ENCODE measurements at places on chromosomes 12 and 14.

DNA sequence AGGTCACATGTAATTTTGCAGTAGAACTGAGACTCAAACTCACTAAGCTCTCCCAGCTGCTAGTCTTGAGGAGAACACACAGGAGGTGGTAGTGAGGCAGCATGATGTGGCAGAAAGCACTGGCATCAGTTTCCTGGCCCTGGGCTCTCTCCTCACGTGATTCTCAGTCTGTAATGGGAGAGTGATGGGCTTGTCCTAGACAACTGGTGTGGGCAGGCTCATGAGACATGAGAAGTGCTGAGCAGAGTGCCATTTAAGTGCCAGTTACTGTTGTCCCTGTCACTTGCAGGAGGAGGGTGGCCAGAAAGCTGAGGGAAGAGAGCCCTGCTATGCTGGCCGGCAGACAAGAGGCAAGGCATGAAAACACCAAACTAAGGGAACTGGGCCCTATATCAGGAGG is 48.5 kb upstream of the OVCH1 start:
- DNase-seq: no peak

- DNase-seq: no peak
Measured at GRCh38 chr12:66190519-66191370, 1.7 kb downstream of the IRAK3 start.

DNA sequence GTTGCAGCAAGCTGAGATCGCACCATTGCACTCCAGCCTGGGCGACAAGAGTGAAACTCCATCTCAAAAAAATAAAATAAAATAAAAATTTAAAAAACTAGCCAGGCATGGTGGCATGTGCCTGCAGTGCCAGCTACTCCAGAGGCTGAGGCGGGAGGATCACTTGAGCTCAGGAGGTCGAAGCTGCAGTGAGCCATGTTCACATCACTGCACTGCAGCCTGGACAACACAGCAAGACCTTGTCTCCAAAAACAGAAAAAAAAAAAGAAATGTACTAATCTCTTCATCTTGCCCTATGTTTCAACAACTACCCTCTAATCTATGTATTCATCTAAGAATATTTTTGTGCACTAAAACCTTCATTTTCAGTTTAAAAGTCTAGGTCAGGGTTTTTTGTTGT is 6.5 kb downstream of the NAA25 start:
- no peak for DNase-seq

DNA sequence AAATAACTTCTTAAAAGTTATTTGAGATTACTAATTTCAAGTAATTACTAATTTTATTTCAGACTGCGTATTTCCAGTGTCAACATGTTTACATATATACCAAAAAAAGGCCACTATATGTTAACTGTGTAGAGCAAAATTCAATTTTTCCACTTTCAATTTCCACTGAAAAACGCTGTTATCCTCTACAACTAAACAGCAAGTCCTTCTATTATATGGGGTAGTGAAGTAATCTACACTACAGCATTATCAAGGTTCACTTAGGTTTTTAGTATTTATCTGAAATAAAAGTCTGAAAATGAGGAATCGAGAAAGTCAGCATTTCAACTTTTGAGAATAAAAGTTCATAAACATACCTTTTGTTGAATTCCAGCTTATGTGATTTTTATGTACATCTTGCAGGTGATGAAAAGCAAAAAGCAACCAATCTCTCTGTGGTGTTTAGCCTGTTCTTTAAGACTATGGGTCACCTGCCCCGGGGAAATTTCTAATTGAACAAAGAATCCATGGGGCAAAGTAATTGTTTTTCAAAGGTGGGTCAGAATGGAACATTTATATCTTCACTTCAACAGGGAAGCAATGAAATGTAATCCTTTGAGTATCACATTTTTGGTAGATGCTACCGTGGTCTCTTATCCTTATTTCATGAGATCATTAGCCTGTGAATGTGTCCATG is 3.3 kb downstream of the BTG1 start:
- no peak for DNase-seq

- no peak for DNase-seq
Measured at GRCh38 chr14:63454863-63455622, 88.1 kb downstream of the PPP2R5E start.

DNA sequence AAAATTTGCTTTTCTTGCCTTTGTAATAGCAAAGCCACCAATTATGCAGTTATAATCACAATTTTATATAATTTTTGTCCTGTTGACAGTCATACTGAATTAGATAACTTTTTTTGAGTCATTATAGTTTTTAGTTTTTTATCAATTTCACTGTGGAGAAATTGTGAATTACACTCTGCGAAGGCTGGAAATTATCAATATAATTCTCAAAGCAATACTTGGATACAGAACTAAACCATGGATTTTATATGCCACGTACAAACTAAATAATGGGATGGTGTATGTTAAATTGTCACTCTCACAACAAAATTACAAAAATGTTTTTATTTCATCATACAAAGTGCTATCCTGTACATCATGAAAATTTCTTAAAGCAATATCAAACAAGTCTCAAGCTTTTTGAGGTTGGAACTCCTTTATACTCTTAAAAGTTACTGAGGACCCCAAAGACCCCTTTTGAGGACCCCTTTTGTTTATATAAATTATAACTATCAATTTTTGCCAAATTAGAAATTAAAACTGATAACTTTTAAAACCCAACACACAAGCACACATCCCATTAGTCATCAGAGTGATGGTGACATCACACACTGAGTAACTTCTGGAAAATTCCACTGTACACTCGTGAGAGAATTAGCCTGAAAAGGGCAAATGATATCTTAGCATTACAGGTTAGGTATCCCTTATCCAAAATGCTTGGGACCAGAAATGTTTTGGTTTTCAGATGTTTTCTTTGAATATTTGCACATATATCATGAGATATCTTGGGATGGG is 19.8 kb upstream of the AQP2 start:
- no peak for DNase-seq

- DNase-seq: no peak
Measured at GRCh38 chr12:331287-331686, 57.8 kb downstream of the KDM5A start.

- DNase-seq: no peak
Measured at GRCh38 chr14:97854918-97855317, 1057.7 kb downstream of the VRK1 start.

DNA sequence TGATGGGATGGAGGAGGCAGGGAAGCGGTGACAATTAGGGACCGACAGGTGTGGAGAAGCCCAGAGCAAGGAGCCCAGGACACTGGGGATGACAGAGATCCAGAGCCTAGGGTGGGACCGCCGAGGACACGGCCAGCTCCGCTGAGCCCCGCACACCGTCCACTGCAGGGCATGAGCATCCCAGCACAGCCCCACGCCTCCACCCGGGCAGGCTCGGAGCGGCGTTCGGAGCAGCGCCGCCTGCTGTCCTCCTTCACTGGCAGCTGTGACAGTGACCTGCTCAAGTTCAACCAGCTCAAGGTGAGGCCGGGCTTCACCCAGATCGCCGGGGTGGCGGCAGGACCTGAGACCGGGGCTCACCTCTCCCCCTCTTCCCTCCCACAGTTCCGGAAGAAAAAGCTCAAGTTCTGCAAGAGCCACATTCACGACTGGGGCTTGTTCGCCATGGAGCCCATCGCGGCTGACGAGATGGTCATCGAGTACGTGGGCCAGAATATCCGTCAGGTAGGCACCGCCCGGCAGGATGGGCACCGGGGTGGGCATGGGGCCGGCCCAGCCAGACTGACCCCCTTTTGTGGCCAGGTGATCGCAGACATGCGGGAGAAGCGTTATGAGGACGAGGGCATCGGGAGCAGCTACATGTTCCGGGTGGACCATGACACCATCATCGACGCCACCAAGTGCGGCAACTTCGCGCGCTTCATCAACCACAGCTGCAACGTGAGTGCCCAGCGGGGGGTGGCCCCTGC is 23.7 kb downstream of the SETD1B start:
- DNase-seq: no peak

- DNase-seq: no peak
Measured at GRCh38 chr14:58060077-58060476, 91.9 kb downstream of the ARMH4 start.

- DNase-seq: no peak
Measured at GRCh38 chr12:113932381-113933196, 33.5 kb downstream of the RBM19 start.

- DNase-seq: no peak
Measured at GRCh38 chr12:24838531-24838950, 110.4 kb downstream of the BCAT1 start.

GRCh38 chr12:28415755-28416154 is 225.5 kb downstream of the CCDC91 start:
- DNase-seq: no peak

DNA sequence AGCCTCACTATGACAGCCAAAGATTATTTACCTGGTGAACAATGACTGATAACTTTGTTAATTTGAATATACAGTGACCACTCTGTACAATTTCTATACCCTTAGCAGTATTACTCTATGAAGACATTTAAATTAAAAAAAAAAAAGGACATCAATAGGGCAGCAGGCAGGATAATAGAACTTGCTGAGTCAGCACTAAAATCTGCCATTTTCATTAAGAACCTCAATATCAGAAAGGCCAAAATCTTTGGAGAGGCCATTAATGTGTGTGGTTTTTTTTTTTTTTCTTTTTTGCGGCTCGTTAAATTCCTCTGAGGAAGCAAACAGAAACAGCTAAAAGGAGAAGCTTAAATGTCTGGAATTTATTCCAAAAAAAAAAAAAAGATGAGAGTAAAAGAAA is 73.7 kb downstream of the FOXN3 start:
- DNase-seq: no peak

DNA sequence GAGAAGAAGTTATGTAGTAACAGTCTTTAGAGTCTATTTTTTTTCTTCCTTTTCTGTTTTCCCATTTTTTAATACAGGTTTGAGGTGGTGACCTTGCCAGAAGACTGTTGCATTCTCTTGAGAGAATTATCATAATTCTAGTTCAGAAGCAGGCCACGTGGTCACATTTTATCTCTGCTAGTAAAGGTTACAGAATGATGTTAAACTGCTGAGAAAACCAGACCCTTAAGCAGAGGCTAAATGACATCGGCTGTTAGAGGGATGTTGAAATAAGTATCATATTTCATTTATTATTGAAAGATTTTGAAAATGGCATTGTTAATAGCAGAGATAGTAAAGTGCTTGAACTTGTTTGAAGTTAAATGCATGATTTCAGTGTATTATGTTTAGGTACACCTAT is 49.2 kb downstream of the BRMS1L start:
- DNase-seq: no peak

DNA sequence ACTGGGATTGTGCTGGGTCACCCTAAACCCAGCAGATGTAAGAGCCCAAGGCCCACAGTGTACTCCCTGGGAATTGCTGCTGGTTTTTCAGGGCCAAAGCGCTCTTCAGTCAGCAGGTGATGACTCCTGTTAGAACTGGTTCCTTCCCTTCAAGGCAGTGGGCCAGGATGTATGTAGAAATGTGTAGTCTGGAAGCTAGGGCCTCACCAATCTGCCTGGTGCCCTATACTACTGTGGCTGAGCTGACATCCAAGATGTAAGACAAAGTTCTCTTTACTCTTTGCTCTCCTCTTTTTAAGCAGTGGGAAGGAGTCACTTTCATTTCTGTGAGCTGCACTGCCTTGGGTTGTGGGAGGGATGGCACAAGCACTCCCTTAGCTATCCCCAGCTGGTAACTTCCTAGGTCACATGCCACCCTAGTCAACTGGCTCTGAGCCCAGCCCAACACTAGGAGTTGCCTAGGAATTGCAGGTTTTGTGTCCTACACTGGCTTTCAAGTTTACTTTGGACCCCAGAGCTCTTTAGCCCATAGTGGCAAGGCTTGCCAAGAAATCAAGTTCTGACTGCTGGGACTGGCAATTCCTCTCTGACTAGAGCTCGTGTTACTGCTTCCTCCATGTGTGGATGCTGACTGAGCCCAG is 249.2 kb downstream of the C12orf50 start:
- DNase-seq: no peak

GRCh38 chr14:68649476-68650189 is 143.2 kb downstream of the ZFP36L1 start:
- no peak for DNase-seq

DNA sequence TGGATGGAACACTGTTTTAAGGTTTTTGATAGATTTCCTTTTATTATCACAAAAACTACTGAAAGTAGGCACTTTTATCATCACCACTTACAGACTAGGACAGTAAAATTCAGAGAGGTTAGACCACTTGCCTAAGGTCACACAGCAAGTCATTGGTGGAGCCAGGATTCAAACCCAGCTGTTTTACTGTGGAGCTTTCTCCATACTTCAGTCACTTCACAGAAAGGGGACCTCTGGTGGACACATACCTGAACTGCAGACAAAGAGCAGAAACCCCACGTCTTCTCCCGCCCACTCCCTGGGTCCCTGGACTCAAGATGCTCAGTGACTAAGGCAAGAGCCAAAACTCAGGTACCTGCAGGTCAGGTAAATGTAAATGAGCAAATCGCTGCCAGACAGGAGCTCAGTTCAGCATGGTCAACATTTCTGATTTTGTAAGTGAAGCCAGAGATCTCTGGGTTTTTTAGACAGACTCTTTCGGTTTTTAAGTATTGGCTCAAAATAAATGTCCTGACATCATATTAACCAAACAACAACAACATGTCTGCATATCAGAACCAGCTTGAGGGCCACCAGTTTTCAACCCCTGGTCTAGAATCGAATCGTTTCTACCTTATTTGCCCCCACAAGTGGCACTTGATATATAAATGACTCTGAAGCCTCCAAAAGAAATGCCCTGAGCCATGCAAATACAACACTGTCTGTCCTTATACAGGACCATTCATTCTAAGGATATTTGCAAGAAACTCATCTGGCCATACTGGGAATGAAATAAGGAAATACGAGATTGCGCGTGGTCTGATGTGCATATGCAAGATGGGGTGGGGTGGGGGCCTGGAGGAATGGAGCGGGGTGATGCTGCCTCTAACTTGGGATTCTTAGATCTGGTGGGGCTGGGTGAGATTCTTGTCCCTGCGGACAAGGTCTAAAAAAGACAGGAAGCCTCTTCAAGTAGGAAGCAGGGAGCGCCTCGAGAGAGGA is 110.9 kb downstream of the KSR2 start:
- no peak for DNase-seq

GRCh38 chr12:65171870-65172269 is 2.5 kb downstream of the LEMD3 start:
- no peak for DNase-seq

DNA sequence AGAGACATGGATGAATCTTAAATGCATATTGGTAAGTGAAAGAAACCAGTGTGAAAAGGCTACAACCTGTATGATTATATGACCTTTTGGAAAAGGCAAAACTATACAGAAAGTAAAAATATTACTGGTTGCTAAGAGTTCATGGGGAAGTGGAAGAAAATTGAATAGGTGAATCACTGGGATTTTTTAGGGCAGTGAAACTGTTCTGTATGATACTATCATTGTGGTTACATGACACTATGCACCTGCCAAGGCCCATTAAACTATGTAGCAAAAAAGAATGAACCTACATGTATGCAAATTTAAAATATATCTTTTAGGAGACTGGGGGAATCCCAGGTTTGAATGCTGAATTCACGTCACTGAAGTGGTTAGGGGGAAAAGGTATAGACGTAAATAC is 12.6 kb upstream of the OR8S1 start:
- DNase-seq: no peak

DNA sequence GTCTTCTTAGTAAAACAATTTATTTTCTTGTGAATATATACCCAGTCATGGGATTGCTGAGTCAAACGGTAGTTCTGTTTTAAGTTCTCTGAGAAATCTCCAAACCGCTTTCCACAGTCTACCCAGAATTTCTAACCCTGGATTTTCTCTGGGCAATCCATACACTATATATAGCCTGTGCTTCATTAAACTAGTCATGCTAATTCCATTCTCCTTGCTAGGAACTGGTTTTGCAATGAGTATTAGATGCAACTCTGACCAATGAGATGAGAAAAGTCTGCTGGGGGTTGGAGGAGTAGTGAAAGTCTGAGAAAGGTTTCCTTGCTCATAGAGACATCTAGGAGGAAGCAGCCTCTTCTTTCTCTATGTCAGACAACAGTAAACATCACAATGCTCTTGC is 196.1 kb upstream of the CDKN3 start:
- no peak for DNase-seq
